Natural killer cell (primary cell): ENCODE measurements at places on chromosomes 7 and 10.

- no peak for DNase-seq
Measured at GRCh38 chr7:91311839-91312238, 47.6 kb downstream of the FZD1 start.

- DNase-seq = no peak
Measured at GRCh38 chr7:149292462-149292823, 30.4 kb downstream of the ZNF783 start.

GRCh38 chr7:102467581-102468477 is 3.0 kb downstream of the LRWD1 start:
- DNase-seq = no peak

DNA sequence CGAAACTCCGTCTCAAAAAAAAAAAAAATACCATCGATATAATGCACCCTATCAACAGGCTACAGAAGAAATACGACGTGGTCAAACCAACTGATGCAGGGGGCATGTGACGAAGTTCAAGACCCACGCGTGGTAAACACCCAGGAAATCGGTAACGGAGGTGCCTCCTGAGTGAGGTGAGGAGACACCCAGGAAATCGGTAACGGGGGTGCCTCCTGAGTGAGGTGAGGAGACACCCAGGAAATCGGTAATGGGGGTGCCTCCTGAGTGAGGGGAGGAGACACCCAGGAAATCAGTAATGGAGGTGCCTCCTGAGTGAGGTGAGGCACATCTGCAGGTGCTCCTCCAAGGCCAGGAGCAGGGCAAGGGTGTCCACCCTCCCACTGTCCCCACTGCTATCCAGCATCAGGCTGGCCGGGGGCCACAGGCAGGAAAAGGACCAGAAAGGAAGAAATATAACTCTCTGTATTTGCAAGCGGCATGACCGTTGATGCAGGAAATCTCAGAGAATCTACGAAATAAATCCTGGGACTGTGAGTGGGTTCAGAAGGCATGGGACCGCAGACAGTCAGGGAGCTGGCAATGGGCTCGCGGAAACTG is 10.7 kb upstream of the GPR146 start:
- DNase-seq = no peak

GRCh38 chr10:78596556-78596955 is 472.2 kb upstream of the ZMIZ1 start:
- no peak for DNase-seq

- DNase-seq = no peak
Measured at GRCh38 chr10:88389456-88389855, 193.7 kb downstream of the RNLS start.

DNA sequence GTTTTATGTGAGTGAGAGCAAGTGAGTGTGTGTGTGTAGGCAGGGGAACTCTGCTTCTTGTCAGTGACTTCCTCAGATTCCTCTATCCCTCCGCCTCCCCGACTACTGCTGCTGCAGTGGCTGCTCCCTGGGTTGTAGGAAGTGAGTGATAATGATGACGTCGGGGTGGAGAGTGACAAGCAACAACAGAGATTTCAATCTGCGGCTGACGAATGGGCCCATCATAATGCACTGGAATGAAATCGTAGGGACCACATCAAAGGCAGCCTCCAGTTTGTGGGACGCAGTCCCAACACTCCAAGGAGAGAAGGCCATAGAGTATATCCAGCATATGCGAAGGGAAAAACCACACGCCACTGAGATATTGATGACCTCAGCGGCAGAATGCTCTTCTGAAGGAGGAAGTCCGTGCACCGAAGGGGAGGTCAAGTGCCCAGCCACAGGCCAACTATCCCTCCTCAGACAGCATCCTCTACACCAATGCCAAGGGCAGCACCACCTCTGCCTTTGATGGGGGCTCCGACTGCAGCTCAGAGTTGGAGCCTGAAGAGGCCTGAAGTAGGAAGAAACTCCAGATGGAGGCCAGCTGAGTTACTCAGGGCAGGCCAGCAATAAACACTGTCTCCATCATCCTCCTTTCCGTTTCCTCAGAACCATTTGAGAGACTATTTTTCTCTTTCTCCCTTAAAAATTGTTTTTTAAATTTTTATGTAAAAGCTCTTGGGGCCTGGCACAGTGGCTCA is 11.3 kb upstream of the STMP1 start:
- DNase-seq = no peak

DNA sequence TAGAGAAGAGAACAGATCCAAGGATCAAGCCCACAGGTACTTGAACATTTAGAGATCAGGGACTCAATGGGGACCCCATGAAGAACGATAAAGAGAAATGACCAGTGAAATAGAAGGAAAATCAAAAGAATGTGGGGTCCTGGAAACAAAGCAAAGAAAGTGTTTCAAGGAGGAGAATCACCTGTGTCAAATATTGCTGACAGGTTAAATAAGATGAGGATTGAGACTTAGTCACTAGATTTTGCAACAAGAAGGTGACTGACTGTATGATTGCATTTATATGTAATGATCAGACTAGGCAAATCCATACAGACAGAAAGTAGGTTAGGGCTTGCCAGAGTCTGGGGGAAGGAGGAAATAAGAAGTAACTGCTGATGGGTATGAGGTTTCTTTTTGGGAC is 254.9 kb upstream of the NPY start:
- no peak for DNase-seq
